ENCODE measurements at places on chromosomes 6 and 20.

DNA sequence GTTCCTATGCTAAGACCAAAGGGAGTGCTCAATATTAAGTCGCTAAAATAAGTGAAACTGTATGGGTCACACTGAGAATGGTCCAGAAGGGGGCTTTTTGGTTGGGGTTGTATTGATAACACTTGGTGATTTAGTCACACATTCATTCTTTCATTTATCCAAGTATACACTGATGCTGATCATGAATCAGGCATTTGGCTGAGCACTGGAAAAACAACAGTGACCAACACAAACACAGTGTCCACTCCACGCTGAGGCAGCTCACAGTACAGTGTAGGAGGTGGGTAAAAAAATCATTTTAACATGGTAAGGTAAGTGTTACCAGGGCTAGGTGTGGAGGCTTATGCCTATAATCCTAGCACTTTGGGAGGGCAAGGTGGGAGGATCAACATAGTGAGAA lies 9.2 kb upstream of the FAM83C start:
- no peak for DNase-seq

DNA sequence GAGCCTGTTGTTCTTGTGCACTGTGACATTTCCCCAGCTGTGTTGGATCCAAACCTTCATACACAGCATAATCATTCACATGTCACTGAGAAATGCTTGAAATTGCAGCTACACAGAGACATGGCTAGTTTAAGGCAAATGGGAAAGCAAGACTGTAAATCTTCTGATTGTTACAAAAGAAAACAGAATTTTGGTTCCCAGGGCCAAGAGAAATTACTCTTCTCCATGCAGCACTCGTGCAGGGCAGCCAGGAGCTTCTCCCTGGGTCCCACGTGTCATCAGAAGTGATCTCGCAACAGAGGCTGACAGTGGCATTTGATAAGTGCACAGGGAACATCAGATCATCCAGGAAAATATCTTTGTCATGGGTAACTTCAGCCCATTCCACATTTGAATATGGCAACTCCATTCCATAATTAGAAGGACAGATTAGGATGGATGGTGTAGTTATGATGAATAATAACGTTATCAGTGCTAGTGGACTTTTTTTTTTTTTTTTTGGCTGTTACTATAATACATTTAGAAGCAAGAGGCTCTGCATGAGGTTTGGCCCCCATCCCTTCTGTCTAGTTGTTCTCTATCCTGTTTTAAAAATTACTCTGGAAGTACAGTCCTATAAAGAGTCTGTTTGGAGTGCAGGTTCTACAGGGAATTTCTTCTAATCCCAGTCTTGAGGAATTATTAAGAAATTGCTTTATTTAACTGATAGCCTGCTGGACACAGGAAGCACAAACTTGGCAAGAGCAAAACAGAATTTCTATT lies 571.0 kb upstream of the NOX3 start:
- no peak for DNase-seq

- no peak for DNase-seq
Measured at GRCh38 chr6:120378582-120379220, 955.6 kb downstream of the TBC1D32 start.

- DNase-seq: no peak
Measured at GRCh38 chr20:39069976-39070375, 107.8 kb downstream of the DHX35 start.

DNA sequence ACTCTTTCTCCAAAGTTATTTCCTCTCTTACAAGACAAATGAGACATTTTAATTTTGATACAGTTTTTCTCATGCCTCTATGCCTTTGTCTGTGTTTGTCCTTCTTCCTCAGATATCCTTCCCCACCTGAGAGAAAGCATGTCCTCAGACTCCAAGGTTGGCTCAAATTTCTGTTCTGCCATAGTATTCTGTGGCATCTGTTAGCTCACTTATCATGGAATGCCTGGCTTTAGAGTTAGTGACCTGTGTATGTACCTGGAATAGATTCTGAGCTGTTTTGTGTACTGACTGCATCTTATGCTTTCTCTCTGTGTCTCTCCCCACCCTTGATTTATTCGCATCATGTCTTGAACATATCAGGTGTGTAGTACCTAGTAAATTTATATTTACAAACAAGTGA lies 90.0 kb downstream of the CENPW start:
- DNase-seq: no peak

DNA sequence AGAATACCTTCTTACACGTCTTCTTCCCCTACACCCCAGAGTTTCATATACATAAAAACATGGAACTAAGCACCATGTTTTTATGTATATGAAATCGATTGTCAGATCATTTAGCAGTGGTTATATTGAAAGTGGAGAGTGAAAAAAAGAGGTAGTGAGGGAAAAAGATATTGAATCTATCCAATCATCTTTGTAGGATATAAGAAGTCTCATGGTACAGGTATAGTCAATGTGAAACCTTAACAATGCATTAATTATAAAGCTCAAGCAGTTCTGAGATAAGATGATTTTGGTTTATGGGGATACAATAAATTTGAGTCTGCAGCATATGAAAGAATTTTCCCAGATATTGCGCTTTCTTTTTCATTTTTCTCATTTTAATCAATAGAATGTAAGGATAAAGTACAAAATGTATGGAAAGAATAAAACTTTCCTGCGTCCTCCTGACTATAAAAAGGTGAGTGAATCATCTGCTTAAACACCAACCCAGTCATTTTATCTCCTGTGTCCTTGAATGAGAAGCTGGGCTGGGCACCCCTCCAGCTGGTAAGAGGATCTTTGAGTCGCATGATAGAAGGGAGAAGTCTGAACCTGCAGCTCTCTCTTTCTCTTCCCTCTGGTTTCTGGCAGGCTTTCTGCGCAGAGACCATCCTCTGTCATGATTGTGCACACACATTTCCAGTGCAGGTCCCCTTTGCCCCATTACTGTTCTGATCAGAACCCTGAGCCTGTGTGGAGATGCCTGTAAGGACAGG lies 28.1 kb upstream of the AKIRIN2 start:
- DNase-seq: no peak

- peak; percentile 81 for DNase-seq
Measured at GRCh38 chr6:43020847-43021246, 576 bp upstream of the RRP36 start.

- DNase-seq: no peak
Measured at GRCh38 chr6:45012687-45013086, 315.4 kb upstream of the RUNX2 start.

DNA sequence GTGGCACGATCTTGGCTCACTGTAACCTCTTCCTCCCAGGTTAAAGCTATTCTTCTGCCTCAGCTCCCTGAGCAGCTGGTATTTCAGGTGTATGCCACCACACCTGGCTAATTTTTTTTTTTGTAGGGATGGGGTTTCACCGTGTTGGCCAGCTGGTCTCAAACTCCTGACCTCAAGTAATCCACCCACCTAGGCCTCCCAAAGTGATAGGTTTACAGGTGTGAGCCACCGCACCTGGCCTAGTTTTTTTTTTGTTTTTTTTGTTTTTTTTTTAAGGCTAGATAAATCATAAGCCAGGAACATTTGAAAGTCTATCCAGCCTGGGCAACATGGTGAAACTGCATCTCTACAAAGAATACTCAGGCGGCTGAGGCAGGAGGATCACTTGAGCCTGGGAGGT lies 10.9 kb downstream of the RRP36 start:
- DNase-seq: no peak

GRCh38 chr6:44072452-44072958 lies 54.7 kb downstream of the MRPL14 start:
- no peak for DNase-seq

- DNase-seq: no peak
Measured at GRCh38 chr20:24417485-24417884, 51.9 kb upstream of the SYNDIG1 start.

DNA sequence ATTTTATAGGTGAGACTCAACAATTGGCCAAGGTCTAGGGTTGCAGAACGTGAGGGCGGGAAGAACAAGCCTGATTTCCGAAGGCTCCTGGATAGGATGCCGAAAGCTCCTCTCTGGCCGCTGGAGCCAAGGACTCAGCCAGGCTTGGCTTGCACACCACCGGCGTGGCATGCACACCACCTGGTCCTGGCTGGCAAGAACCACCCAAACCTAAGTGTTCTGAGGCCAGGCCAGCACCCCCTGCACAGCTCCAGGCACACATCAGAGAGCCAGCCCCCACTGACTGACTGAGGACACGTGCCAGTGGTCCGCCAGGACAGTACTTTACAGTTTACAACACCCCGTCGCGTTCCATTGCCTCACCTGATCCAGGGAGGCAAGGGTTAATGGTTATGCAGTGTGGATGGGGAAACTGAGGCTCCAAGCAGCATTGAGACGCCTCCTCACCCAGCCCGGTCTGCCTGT lies 414 bp downstream of the TGM2 start:
- no peak for DNase-seq

GRCh38 chr6:37938909-37939308 lies 119.4 kb downstream of the ZFAND3 start:
- DNase-seq: no peak

- peak; percentile 62 for DNase-seq
Measured at GRCh38 chr6:160765412-160765811, 63.4 kb downstream of the PLG start.

GRCh38 chr20:41116282-41116956 lies 20.9 kb upstream of the PLCG1 start:
- DNase-seq: no peak

GRCh38 chr20:48143435-48144081 lies 358.3 kb upstream of the SULF2 start:
- DNase-seq: no peak

GRCh38 chr20:62695448-62696414 lies 12.9 kb upstream of the NTSR1 start:
- DNase-seq: no peak

- no peak for DNase-seq
Measured at GRCh38 chr20:9581509-9581908, 67.1 kb downstream of the LAMP5 start.

- no peak for DNase-seq
Measured at GRCh38 chr6:155434829-155435423, 20.7 kb downstream of the NOX3 start.

- no peak for DNase-seq
Measured at GRCh38 chr6:125637207-125637606, 112.2 kb upstream of the HEY2 start.

- peak; percentile 23 for DNase-seq
Measured at GRCh38 chr20:24935766-24936525, 13.1 kb upstream of the CST7 start.

GRCh38 chr20:6708010-6708409 lies 59.5 kb upstream of the BMP2 start:
- DNase-seq: peak; percentile 78

DNA sequence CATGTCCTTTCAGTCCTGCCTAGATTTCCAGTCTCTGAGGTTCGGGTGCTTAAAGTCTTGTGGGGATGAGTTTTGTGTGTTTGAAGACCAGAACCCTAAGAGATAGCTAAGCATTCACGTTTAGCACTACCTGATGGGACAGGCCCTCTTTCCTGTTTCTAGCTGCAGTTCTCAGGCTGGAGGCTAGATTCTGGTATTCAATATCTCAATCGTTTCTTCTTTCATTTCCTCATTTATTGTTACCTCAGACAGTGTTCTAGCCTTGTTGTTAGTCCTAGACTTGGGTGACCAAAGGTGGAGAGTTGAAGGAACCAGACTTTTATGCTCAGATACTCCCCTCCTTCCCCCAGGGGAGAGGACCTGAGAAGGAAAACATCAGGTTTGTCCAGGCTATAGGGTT lies 16.8 kb downstream of the CEP250 start:
- DNase-seq: no peak

DNA sequence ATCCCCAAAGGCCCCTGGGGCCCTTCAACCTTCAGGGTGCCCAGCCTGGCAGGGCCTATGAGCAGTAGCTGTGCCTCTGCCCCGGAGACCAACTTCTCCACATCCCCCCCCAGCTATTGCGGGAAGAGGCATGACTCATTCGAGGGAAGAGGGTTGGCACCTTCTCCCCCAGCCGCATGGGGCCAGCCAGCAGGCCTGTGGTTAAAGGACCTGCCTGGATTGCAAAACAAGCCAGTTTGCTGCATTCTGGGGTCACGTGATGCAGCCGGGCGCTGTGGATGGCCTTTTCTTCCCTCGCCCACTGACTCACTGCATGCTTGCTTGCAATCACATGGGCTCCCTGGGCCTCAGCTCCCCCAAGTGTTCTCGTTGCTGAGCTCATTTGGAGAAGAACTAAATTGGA lies 182.5 kb downstream of the MAFB start:
- DNase-seq: peak; percentile 72

- no peak for DNase-seq
Measured at GRCh38 chr6:96917098-96917497, 7.4 kb upstream of the KLHL32 start.

- DNase-seq: no peak
Measured at GRCh38 chr20:2907519-2907918, 34.2 kb downstream of the PTPRA start.

- DNase-seq: no peak
Measured at GRCh38 chr6:104031346-104031745, 828.4 kb downstream of the HACE1 start.

DNA sequence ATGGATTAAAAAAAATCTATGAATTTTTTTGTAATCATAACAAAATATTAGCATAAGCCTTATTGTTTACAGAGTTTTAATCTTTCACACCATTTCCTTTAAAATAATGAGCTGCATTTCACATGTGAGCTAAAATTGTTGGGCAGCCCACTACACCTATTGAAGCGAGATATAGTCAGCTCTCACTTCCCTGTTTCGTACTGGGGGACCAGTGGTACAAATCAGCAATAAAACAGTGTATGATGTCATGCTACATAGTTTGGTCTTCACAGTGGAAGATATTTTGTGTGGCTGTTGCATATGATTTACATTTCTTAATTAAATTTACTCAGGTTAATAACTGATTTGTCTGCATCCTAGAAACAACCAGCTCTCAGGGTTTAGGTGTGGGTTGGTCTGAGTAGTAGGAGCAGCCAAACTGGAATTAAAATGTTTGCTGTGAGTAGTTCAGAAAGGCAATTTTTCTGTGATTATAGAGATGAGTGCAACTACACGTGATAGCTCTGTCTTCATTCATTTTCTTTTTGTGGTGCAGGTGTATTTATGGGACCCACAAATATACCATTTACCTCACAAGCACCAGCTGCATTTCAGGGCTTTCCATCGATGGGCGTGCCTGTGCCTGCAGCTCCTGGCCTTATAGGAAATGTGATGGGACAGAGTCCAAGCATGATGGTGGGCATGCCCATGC lies 99.3 kb downstream of the B3GAT2 start:
- no peak for DNase-seq

DNA sequence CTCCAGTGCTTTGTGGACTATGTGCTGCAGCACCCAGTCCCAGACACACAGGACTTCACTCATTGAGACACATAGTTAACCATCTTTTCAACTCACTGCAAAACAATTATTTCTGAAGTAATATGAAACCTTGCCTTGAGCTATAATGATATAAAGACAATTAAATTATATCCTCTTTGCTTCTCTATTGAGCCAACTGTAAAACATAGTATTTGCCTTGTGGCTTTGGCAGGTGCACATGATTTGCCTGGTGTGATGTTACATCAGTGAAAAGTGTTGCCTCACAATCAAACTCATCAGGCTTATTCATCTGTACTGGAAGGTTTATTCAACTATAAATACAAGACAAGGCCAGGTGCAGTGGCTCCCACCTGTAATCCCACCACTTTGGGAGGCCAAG lies 80.6 kb downstream of the NCOA7 start:
- no peak for DNase-seq
